Ureter (tissue), 1 donor: ENCODE measurements at places on chromosomes 3 and 15. TPM values are rescaled to one million over a fixed set of nuclear protein-coding genes. Genes with fewer than 3 reads are reported as not detected.

GRCh38 chr3:45950131-45950530 is 6.9 kb downstream of the CXCR6 start:
- no peak for DNase-seq

- DNase-seq, result no peak
These were observed 340.2 kb downstream of the ROBO2 start for GRCh38 chr3:77380136-77380535.

- DNase-seq, result no peak
These were observed 96.2 kb downstream of the CBLB start for GRCh38 chr3:105772635-105773034.

IFT122 gene
- total RNA-seq, result 37.6 TPM

LINGO1 gene
- total RNA-seq, result 1.7 TPM

CPNE9 gene
- total RNA-seq, result 0.29 TPM

TIMMDC1 gene
- total RNA-seq, result 93.8 TPM
